ENCODE measurements at places on chromosomes 7 and 10. TPM values are rescaled to one million over a fixed set of nuclear protein-coding genes. Genes with fewer than 3 reads are reported as not detected.

The TAS2R41 gene
- 0.50 TPM for total RNA-seq

The ADCYAP1R1 gene
- 5.0 TPM for total RNA-seq

The TMEM196 gene
- not detected for total RNA-seq

DNA sequence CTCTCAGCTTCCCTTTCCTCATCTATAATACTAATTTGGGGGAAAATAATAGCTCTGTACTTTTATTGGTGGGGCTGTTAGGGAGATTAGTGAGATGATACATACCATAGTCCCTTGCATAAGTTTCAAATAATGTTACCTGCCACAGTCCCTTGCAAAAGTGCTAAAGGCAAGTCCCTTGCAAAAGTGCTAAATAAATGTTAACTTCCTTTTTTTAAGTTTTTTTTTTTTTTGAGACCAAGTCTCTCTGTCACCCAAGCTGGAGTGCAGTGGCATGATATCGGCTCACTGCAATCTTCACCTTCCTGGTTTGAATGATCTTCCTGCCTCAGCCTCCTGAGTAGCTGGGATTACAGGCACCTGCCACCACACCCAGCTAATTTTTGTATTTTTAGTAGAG, 43.4 kb upstream of the SRGN start:
- no peak overlapping the region for H3K4me3 ChIP-seq
- H3K27ac ChIP-seq, result no peak overlapping the region
- DNase-seq, result no peak
- no peaks in the 10 kb centered on the region for H3K27me3 ChIP-seq
- H3K4me1 ChIP-seq, result no peaks in the 10 kb centered on the region
- H3K36me3 ChIP-seq, result no peaks in the 10 kb centered on the region

- no peak overlapping the region for H3K4me3 ChIP-seq
- DNase-seq, result no peak
- no peaks in the 10 kb centered on the region for H3K27me3 ChIP-seq
- H3K36me3 ChIP-seq, result no peaks in the 10 kb centered on the region
- H3K27ac ChIP-seq, result no peak overlapping the region
Measured at GRCh38 chr7:96014617-96015016, 242.3 kb downstream of the DYNC1I1 start.

DNA sequence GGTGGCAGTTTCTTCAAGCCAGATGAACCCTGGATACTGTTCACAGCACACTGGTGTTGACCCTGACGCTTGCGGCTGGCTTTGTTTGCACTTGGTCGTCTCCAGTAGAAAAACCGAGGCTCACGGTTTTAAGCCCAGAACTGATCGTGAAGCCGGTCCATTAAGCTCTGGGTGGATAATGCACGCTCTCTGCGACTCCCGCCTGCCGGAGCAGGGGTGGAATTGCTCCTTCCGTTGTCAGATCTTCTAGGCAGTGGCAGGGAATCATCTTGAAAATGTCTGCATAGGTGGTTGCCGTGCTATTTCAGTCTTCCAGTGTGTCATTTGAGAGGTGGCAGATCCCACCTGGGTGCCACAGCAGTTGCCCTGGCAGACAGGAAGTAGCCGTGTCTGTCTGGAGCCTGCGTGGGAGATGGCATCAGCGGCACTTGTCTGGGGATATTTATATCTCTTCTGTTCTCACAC, 35.9 kb upstream of the AP5Z1 start:
- H3K4me3 ChIP-seq, result peak overlapping the region; percentile 19
- H3K36me3 ChIP-seq, result no peaks in the 10 kb centered on the region
- H3K27ac ChIP-seq, result no peak overlapping the region
- H3K27me3 ChIP-seq, result no peaks in the 10 kb centered on the region

- H3K4me3 ChIP-seq, result no peak overlapping the region
- DNase-seq, result no peak
- no peaks in the 10 kb centered on the region for H3K27me3 ChIP-seq
- H3K36me3 ChIP-seq, result no peaks in the 10 kb centered on the region
- H3K4me1 ChIP-seq, result no peaks in the 10 kb centered on the region
- H3K27ac ChIP-seq, result no peak overlapping the region
Measured at GRCh38 chr7:33191340-33191739, 62.0 kb downstream of the BBS9 start.

GRCh38 chr7:156841497-156841896, 51.5 kb downstream of the LMBR1 start:
- no peak overlapping the region for H3K27ac ChIP-seq
- H3K4me3 ChIP-seq, result no peak overlapping the region
- H3K27me3 ChIP-seq, result no peaks in the 10 kb centered on the region

Data from ovary (tissue), 10 donors.